ENCODE measurements at places on chromosomes 11 and 22.

DNA sequence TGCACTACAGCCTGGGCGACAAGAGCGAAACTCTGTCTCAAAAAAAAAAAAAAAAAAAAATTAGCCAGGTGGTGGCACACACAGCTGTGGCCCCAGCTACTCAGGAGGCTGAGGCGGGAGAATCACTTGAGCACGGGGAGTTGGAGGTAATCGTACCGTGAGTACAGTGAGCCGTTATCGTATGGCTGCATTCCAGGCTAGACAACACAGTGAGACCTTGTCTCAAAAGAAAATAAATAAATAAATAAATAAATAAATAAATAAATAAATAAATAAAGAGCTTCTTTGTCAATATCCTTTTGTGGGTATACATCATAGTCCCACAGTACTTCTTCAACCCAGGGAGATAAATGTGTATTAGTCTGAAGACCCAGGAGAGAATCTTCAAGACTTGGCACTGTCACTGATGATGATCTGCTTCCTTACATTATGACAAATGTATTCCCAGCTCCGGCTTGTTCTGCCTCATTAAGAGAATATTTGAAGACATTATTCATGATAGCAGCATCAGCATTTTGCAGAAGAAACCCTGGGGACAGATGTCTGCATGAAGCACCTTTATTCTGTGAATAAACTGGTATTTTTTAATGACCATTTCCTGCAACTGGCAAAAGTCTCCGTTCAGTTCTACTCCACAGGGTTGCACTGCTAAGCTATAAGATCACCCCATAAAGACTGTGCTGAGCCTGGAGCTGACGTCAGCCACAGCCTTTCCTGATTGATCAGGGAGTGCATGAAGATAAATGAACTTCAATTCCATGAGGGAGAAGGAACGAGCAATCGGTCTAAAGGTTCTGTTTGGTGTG, 1.6 kb upstream of the ACY3 start:
- DNase-seq: no peak

GRCh38 chr22:37396488-37397084, 30.7 kb downstream of the ELFN2 start:
- DNase-seq: no peak

- no peak for DNase-seq
Observed at GRCh38 chr11:113689768-113690618, 16.1 kb downstream of the TMPRSS5 start.

DNA sequence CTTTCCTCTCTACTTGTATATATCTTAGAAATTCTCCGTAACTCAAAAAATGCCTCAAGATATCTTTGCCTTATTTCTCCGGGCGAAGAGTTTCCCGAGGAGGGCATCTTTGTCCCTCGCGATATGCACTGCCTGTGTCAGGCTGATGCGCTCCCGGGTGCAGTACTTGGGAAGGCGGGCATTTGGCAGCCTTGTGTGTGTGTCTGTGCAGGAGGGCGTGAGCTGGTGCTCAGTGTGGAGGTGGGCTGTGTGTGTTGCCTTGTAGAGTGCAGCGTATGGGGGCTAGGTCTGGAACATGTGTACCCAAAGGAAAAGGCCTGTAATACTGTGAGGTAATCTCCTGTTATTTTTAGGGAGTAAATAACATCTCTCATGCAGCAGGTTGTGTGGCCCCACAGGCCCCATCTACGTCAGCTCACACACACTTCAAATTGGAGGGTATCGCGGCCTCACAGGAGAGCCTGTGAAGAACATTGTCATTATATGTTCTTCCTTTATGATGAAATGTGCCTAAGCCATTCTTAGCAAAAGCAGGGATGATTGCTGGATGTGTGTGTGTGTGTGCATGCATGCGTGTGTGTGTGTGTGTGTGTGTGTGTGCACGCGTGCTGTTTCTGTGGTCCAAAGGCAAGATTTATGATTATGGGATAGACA, 77.5 kb downstream of the KCNJ1 start:
- no peak for DNase-seq

- no peak for DNase-seq
Observed at GRCh38 chr11:106276859-106277436, 199.5 kb downstream of the AASDHPPT start.

- no peak for DNase-seq
Observed at GRCh38 chr11:34806875-34807274, 109.3 kb downstream of the APIP start.

GRCh38 chr11:132131047-132131446, 760.6 kb downstream of the NTM start:
- peak; percentile 36 for DNase-seq

- DNase-seq: no peak
Observed at GRCh38 chr11:123560006-123560405, 94.4 kb downstream of the SCN3B start.

GRCh38 chr11:74462009-74462408, 5.3 kb downstream of the KCNE3 start:
- no peak for DNase-seq

- no peak for DNase-seq
Observed at GRCh38 chr11:45621588-45621987, 43.8 kb downstream of the CHST1 start.

GRCh38 chr11:110174645-110175310, 81.6 kb downstream of the ZC3H12C start:
- no peak for DNase-seq

DNA sequence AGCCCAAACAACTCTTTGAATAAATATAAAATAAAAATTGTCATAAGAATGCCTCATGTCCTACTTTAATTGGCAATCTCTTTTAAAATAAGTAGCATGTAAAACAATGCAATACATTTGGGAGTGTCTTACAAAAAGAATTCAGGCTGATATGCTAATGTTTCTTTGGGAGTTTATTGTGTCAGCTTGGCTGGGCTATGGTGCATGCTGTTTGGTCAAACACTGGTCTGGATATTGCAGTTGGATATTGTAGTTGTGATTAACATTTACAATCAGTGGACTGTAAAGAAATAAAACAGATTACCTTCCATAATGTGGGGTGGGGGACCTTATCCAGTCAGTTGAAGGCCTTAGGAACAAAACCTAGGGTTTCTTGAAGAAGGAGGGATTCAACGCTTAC, 37.0 kb upstream of the B3GAT1 start:
- no peak for DNase-seq

DNA sequence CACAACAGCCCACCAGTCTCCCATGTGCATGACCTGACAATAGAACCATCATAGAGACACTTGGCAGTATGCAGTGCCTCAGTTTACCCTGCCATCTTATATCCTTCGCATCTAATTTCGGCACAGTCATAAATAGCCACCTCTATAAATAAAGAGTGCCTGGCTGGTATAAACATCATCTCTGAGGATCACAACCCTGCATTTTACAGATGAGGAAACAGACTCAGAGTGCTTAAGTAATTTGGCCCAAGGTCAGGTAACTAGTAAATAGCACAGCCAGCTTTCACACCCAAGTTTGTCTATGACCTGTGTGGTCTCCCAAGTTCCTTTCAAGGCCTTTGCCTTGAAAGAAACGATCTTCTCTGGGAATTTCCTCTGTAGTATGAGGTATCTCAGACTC, 44.6 kb downstream of the CYB5R2 start:
- DNase-seq: no peak

DNA sequence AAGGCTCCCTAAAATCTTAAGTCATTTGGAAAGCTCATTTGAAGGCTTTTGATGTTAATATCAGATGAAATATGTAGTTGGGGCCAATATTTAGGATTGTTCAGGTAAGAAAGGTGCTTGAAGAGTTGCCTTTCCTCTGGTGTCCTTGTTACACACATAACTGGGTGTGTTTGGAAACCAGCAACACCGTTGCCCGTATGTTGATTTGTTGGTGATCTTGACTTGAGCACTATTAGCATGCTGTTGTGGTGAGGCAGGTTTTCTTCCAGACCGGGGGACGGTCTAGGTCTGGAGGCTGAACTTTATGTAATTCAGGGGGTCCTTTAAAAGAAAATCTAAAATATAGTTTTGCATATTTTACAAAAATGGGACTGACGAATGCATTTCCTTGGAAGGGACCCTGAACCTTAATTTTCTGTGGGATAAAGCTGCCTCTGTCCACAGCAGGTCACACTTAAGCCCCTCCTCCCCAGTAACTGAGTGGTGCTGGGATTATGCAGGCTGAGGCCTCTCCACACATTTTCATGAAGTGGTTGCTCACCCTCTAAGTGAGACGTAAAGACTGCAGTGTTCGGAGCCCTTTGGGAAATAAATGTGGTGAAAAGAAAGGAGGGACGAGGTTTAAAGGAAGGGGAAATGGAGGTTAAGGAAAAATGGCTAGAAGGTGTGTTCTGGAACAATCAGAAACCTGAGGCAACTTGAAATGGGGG, 1.8 kb downstream of the YWHAH start:
- DNase-seq: no peak

DNA sequence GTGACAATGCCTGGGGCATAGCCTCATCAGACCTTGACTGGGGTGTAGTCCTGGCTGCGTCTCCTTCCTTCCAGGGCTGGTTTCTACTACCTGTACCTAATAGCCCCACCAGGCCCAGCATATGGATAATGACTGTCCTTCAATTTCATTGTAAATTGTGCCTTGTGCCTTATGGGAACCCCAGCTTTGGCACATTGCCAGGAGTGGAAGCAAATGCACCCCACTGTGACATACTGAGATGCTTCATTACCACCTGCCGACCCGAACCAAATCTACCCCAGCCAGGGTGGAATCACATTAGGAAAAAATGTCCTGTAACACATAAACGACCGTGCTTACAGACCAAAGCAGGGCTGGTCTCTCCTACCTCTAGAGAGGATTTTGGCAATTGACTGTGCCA, 7.3 kb downstream of the TOP3B start:
- DNase-seq: no peak

GRCh38 chr11:103633068-103633788, 403.2 kb upstream of the DDI1 start:
- no peak for DNase-seq

DNA sequence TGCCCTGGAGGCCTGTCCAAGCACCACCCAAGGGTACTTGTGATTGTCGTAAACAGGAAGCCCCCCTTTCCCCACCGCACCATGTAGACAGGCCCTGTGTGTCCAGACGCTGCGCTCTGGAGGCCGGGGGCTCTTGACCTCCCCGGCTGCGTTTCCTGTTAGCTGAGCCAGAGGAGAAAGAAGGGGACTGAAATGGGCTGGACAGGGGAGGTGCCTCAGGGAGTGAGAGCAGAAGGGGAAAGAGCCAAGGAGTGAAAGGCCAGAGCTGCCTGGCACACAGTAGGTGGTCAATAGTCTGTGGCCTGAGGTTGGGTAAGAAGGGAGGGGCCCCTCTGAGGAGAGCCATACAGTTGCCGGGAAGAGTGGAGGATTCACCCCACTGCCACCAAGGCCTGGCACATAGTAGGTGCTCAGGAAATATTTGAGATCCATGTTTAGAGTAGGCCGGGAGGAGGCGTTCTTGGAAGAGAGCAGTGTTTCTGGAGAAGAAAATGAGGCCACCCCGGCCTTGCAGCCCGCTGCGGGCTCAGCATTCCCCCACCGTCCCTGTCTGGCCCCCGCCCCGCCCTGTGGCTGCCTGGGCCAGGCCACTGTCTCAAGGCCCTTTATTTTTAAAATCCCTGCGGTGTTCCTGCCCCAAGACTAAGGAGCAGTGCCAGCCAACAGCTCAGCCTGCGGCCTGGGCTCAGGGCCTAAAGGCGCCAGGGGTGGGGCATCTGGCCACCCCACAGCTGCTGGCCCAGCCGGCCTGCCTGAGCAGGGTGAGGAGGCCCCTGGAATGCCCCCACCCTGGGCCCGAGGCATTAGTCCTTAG, 13.6 kb upstream of the CDC42EP1 start:
- no peak for DNase-seq

DNA sequence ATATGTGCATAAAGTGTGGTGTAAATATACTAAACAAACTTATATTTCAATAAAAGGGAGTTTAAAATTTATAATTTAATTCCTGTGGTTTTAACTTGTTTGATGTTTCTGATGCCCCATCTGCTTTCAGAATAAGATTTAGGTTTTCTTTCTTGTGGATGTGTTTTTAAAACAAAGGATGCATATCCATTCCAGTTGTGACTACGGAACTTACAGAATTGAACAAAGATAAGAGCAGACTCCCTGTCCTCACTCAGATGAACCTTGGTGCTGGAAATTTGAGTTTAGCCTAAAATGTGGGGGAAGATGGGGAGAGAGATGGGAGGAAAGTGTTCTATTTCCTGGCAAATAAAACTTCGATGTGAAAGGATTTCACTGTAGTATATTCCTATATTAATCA, 2.5 kb downstream of the FJX1 start:
- DNase-seq: no peak

DNA sequence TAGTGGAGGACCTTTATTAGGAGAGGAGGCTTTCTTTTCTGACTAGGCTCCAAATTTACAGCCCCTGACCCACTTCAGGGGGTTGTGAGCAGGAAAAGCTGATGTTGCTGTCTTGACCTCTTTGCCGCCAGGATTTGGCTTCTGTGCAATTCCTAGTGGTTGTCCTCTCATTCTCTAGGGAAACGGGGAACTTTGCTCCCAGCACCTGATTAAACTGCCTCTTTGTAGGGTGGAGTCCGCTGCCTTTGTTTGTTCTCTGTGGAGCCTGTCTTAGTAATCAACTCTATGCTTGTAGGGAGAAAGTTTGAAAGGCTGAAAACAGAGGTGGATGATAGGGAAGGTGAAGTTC, 16.3 kb downstream of the CTNND1 start:
- DNase-seq: no peak

DNA sequence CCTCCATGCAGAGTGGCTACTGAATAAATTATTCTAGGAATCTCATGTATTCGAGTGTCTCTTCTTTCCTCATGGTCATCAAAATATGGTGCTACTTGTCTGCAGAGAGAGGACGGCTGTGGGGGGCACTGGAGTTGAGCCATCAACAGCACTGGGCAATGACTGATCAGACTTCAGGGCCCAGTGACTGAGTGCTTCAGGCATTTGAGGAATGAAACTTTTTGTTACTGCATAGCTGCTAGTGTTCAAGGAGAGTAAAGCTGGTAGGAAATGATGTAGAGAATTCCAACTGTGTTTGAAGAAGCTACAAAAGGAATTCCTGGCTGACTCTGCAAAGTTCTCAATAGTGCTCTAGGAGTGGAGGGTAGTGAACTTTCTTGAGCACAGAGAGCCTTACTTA, 277.7 kb downstream of the CADM1 start:
- no peak for DNase-seq

- no peak for DNase-seq
Observed at GRCh38 chr11:44002191-44003093, 45.3 kb upstream of the ACCSL start.

DNA sequence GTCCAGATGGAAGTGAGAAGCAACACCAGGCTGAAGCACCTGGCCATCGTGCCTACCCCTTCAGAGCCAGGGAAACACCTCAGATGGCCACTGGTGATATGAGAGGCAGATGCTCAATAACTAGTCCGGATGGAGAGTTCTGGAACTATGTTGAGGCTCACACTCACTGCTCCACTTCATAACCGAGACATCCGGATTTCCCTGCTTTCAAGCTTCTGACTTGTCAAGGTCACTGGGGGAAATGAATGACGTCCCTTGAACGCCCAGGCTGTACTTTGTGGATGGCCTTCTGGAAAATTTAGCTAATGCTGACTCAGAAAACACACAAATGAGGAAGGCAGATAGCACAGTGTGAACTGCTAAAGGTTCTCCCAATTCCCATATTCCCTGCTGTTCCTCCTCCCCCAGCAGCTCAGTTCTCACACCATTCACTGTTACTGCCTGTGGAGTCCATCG, at the start of gene LYVE1:
Gene LYVE1 (minus strand): TSS at position 180 of the 456 bp plus-strand sequence. CDS start 133 bp downstream, at position 47.
- DNase-seq: no peak

GRCh38 chr22:22713416-22713815, 69.0 kb downstream of the GGTLC2 start:
- DNase-seq: no peak

- DNase-seq: peak; percentile 71
Observed at GRCh38 chr11:119982517-119983239, 155.2 kb downstream of the TRIM29 start.
